ENCODE measurements at places on chromosomes 5 and 9. TPM values are rescaled to one million over a fixed set of nuclear protein-coding genes. Genes with fewer than 3 reads are reported as not detected.
A peak's percentile ranks its signal among the peaks of the same experiment; 100 is the strongest.

Gene SAPCD2
- total RNA-seq, result 24.9 TPM

Gene NR2F1-AS1
- total RNA-seq, result 6.0 TPM

Gene BARX1
- not detected for total RNA-seq

DNA sequence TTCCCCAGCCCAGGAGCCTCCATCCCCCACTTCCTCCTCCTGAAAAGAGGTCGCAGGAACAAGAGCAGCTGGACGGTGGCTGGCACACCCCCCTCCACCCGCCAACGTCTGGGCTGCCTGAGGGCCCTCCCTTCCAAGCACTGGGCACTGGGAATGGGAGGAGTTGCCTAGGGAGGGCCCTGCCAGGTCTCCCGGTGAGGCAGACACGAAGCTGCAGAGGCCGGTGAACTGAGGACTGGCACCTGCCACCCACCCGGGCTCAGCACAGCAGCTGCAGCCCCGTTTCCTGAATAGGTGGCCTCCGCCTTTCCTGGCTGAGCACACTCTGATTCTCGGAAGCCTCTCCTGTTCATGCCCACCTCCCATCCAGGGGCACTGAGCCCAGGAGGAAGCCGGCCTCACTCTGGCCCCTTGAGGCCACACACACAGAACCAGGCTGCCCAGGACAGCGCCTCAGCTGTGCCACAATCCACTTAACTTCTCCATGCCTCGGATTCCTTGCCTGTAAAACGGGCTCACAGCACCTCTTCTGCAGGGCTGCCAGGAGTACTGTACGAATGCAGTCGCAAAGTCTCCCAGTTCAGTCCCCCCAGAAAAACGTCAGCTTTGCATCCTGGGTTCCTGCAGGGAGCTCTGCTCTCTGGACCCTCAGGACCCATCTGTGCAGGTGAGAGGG lies 1.3 kb downstream of the NPDC1 start:
- H3K4me1 ChIP-seq, result peaks cover 8% of the 10 kb centered on the region
- no peak for DNase-seq
- H3K27ac ChIP-seq, result no peak overlapping the region
- no peak overlapping the region for H3K4me3 ChIP-seq

GRCh38 chr9:24590432-24590831 lies 44.7 kb upstream of the IZUMO3 start:
- H3K27me3 ChIP-seq, result no peaks in the 10 kb centered on the region
- H3K4me1 ChIP-seq, result no peaks in the 10 kb centered on the region
- no peak for DNase-seq
- no peak overlapping the region for H3K27ac ChIP-seq
- H3K4me3 ChIP-seq, result no peak overlapping the region
- H3K36me3 ChIP-seq, result no peaks in the 10 kb centered on the region

- H3K4me1 ChIP-seq, result peaks cover 10% of the 10 kb centered on the region
- H3K36me3 ChIP-seq, result no peaks in the 10 kb centered on the region
- peak; percentile 42 for DNase-seq
- H3K27me3 ChIP-seq, result no peaks in the 10 kb centered on the region
- H3K4me3 ChIP-seq, result peak overlapping the region; percentile 55
These were observed 1.1 kb downstream of the EPB41L4B start for GRCh38 chr9:109319626-109320241.

GRCh38 chr9:126974594-126974993 lies 60.0 kb downstream of the RALGPS1 start:
- H3K36me3 ChIP-seq, result no peaks in the 10 kb centered on the region
- peaks cover 4% of the 10 kb centered on the region for H3K4me1 ChIP-seq
- no peak overlapping the region for H3K4me3 ChIP-seq
- no peak overlapping the region for H3K27ac ChIP-seq

DNA sequence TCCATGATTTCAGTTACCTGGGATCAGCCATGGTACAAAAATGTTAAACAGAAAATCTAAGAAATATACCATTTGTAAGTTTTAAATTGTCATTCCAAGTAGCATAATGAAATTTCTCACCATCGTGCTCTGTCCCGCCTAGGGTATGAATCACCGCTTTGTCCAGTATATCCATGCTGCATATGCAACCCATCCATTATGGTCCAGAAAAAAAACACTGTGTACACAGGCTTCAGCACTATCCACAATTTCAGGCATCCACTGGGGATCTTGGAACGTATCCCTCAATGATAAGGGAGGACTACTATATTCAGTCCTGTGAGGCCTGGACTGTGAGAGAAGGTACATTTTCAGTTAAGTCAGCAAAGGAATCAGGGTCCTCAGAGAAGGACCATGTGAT lies 37.6 kb upstream of the HNRNPA0 start:
- H3K27me3 ChIP-seq, result peaks cover 8% of the 10 kb centered on the region
- H3K4me3 ChIP-seq, result no peak overlapping the region
- DNase-seq, result no peak
- no peaks in the 10 kb centered on the region for H3K4me1 ChIP-seq
- H3K36me3 ChIP-seq, result no peaks in the 10 kb centered on the region
- H3K27ac ChIP-seq, result no peak overlapping the region

DNA sequence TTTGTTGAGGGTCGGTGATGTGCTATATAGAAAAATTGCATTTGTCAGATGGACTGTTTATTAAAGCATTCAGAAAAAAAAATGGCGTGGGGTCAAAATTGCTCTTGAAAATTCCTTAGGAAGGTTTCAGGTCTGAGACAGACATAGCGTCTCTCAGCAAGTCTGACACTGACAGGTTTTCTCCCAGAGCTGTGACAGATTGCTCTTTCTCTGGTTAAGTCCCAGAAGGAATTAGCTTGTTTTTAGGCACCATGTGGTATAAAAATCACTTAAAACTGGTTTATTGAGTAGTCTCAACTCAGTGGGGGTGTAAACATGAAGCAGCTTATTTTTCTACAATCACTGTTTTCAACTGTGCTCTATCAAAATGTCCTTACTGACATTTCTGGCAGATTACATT lies 1379.8 kb downstream of the MAT2B start:
- no peaks in the 10 kb centered on the region for H3K4me1 ChIP-seq
- DNase-seq, result no peak
- H3K4me3 ChIP-seq, result no peak overlapping the region
- no peak overlapping the region for H3K27ac ChIP-seq

DNA sequence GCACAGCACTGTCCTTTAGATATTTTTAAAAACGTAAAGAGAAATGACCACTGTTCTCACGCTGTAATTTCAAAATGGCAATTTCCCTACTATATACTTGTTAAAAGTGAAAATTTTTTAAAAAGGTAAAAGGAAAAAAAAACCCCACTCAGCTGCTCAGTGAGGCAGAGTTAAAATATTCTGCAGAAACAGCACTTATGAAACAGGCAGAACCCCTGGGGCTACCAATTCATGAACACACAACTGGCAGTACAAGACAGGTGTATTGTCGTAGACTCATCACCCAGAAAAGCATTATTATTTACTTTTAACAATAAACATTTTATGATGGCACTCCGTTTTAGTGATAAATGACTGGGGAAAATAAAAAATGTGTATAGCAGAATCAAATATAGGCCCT lies 1.5 kb upstream of the RASGRF2 start:
- H3K4me3 ChIP-seq, result no peak overlapping the region
- no peak overlapping the region for H3K27ac ChIP-seq
- peaks cover 52% of the 10 kb centered on the region for H3K4me1 ChIP-seq
- DNase-seq, result no peak
- no peaks in the 10 kb centered on the region for H3K27me3 ChIP-seq

Gene AIF1L
- 0.19 TPM for total RNA-seq

DNA sequence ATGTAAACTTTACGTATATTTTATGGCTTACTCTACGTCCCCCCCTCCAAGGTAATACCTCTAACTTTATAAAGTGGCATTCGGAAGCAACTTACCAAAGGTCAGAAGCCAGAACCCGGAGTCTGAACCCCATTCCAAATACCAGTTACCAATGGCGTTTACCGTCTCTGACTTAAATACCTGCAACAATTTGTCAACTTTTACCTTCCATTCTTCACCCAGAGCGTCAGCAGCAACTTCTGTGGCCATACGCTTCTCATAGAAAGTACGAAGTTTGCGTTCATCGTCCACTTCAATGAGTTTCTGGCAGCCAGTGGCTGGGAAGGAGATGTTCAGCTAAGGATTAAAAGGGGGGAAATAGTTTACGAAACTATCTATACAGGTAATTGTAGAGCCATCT lies 753 bp downstream of the RPS6 start:
- peak overlapping the region; percentile 81 for H3K4me3 ChIP-seq
- peaks cover 59% of the 10 kb centered on the region for H3K36me3 ChIP-seq
- DNase-seq, result no peak
- peak overlapping the region; percentile 83 for H3K27ac ChIP-seq

- no peaks in the 10 kb centered on the region for H3K36me3 ChIP-seq
- no peaks in the 10 kb centered on the region for H3K4me1 ChIP-seq
- H3K4me3 ChIP-seq, result no peak overlapping the region
- no peaks in the 10 kb centered on the region for H3K27me3 ChIP-seq
- DNase-seq, result no peak
- H3K27ac ChIP-seq, result no peak overlapping the region
These were observed 728.3 kb upstream of the SEMA6A start for GRCh38 chr5:117302949-117303348.

DNA sequence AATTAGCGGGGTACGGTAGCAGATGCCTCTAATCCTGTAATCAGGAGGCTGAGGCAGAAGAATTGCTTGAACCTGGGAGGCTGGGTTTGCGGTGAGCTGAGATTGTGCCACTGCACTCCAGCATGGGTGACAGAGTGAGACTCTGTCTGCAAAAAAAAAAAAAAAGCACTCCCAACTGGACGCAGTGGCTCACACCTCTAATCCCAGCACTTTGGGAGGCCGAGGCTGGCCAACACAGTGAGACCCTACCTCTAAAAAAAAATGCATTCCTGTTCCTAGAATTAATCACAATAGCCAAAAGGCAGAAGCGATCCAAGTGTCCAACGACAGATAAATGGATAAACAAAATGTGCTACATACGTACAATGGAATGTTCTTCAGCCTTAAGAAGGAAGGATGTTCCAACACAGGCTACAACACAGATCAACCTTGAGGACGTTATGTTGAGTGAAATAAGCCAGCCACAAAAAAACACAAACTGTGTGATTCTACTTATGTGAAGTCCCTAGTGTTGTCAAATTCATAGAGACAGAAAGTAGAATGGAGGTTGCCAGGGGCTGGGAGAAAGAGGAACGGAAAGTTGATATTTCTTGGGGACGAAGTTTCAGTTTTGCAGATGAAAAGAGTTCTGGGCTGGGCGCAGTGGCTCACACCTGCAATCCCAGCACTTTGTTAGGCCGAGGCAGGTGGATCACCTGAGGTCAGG lies 13.8 kb downstream of the FAM78A start:
- H3K36me3 ChIP-seq, result no peaks in the 10 kb centered on the region
- DNase-seq, result no peak
- H3K4me1 ChIP-seq, result no peaks in the 10 kb centered on the region

DNA sequence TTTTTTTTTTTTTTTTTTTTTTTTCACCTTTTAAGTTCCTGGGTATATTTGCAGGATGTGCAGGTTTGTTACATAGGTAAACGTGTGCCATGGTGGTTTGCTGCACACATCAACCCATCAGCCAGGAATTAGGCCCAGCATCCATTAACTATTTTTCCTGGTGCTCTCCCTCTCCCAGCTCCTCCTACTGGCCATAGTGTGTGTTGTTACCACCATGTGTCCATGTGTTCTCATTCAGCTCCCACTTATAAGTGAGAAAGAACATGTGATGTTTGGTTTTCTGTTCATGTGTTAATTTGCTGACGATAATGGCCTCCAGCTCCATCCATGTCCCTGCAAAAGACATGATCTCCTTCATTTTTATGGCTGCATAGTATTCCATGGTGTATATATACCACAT lies 350.5 kb downstream of the MAN2A1 start:
- H3K27me3 ChIP-seq, result no peaks in the 10 kb centered on the region
- no peak for DNase-seq
- no peaks in the 10 kb centered on the region for H3K4me1 ChIP-seq
- no peak overlapping the region for H3K4me3 ChIP-seq
- H3K36me3 ChIP-seq, result no peaks in the 10 kb centered on the region

DNA sequence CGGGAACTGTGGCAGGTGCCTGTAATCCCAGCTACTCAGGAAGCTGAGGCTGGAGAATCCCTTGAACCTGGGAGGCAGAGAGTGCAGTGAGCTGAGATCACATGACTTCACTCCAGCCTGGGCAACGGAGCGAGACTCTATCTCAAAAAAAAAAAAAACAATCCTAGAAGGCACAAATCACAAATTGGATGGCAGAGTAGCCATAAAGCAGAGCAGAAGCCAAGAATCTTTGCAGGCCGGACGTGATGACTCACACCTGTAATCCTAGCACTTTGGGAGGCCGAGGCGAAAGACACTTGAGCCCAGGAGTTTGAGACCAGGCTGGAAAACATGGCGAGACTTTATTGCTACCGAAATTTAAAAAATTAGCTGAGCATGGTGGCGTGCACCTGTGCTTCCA lies 9.2 kb upstream of the FUBP3 start:
- no peak overlapping the region for H3K27ac ChIP-seq
- DNase-seq, result peak; percentile 47
- no peaks in the 10 kb centered on the region for H3K36me3 ChIP-seq
- H3K4me3 ChIP-seq, result no peak overlapping the region
- no peaks in the 10 kb centered on the region for H3K27me3 ChIP-seq

- H3K36me3 ChIP-seq, result peaks cover 42% of the 10 kb centered on the region
- DNase-seq, result no peak
- H3K4me1 ChIP-seq, result peaks cover 47% of the 10 kb centered on the region
- H3K27me3 ChIP-seq, result no peaks in the 10 kb centered on the region
These were observed 12.1 kb downstream of the GALNT10 start for GRCh38 chr5:154202379-154203260.

Gene MSX2
- total RNA-seq, result 3.0 TPM

DNA sequence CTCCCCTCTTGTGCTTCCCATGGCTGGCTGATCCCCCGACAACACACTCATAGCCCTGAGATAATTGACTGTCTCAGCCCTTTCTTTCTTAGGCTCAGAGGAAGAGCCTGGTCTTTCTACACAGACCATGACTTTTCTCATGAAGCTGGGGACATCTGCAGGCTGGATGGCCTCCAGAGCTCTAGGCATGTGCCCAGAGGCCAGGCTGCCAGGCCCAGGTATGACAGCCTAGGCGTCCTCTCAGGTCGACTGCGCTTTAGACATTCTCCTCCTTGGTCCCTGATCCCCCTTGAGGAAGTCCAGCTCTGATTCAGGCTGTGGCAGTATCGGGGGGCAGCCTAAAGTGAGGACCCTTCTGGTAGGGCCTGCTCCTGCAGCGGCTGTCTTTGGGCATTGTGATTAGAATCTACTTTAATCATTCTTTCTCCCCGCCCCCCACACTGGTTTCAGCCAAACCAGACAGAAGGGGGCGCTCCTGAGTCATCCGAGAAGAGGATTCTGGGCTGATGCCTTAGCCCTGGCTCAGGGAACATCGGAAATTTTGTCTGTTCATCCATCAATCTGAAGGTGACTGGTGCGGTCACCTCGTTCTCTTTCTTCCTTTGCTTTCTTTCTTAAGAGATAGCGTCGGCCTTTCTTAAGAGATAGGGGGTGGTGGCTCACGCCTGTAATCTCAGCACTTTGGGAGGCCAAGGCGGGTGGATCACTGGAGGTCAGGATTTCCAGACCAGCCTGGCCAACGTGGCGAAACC lies 66.5 kb upstream of the HSPA9 start:
- no peaks in the 10 kb centered on the region for H3K4me1 ChIP-seq
- no peak overlapping the region for H3K4me3 ChIP-seq
- DNase-seq, result peak; percentile 87
- H3K36me3 ChIP-seq, result no peaks in the 10 kb centered on the region
- no peaks in the 10 kb centered on the region for H3K27me3 ChIP-seq
- no peak overlapping the region for H3K27ac ChIP-seq

- peaks cover 28% of the 10 kb centered on the region for H3K4me1 ChIP-seq
- peaks cover 79% of the 10 kb centered on the region for H3K36me3 ChIP-seq
- no peak for DNase-seq
- no peaks in the 10 kb centered on the region for H3K27me3 ChIP-seq
These were observed 40.3 kb downstream of the MAP1B start for GRCh38 chr5:72147569-72147968.

Gene OLFM1
- 23.4 TPM for total RNA-seq
